ENCODE measurements at places on chromosomes 6 and 20.

DNA sequence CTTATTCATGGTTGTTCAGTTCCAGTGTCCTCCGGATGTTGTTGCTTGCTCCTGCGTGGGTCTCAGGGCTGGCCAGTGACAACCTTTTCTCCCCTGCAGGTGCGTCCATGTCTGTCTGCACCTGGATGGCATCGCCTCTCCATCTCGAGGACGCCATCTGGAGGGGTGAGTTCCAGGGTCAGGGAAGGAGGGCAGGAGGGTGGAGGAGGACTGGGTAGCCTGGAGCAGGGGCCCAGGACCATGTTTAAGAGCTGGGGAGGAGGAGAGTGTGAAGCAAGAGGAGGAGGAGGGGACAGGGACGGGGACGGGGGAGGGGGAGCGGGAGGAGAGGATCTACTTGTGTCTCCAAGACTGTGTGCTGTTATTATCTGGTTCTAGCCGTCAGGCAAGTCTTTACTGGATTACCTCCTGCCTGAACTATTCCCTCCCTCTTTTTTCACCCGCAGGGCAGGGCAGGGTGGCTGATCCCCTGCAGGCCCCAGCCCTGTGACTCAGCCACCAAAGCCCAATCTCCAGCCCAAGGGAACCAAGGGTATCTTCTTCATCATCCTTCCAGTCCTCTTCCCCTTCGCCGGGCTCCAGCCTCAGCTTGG lies 32.2 kb upstream of the TULP1 start:
- no peak for DNase-seq

GRCh38 chr6:2209226-2209809 lies 36.1 kb downstream of the GMDS start:
- DNase-seq: peak; percentile 94

DNA sequence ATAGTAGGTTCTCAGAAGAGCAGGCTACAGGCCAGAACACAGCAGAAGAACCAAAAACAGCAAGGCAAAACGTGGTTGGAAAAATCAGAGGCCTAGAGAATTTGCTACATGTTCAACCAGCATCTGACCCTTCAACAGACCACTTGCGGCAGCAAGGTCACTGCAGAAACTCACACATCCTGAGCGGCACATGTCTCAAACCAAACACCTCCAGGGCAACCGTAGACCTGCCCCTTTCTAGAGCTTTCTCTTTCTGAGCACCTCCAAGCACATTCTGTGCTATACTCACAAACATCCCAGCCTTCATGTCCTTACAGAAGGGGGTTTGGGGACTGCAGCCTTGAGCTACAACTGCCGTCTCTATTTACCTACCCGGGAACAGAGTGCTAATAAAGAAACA lies 52.6 kb downstream of the GFOD1 start:
- DNase-seq: no peak

GRCh38 chr6:122449069-122449468 lies 22.5 kb downstream of the SERINC1 start:
- DNase-seq: no peak

DNA sequence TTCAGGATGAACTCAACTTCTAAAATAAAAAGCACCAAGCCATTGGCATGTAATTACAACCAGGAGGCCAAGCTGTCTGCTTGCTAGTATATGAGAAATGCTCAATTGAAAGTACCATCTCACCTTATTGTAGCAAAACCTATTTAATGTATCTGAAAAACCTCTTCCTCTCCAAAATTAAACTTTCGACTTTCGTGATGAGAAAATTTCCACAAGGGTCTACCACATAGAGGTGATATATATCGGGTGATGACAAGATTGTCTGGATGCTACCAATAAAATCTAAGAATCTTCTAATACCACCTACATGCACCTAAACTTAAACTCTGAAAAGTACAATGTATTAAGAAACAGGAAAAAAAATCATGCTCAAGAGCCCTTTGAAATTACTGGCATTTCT lies 74.2 kb downstream of the ATXN1 start:
- peak; percentile 70 for DNase-seq

GRCh38 chr20:42018979-42019378 lies 400.8 kb upstream of the CHD6 start:
- peak; percentile 40 for DNase-seq
